Gastroesophageal sphincter (tissue), 4 donors: ENCODE measurements at places on chromosomes 1 and 21. TPM values are rescaled to one million over a fixed set of nuclear protein-coding genes. Genes with fewer than 3 reads are reported as not detected.

DNA sequence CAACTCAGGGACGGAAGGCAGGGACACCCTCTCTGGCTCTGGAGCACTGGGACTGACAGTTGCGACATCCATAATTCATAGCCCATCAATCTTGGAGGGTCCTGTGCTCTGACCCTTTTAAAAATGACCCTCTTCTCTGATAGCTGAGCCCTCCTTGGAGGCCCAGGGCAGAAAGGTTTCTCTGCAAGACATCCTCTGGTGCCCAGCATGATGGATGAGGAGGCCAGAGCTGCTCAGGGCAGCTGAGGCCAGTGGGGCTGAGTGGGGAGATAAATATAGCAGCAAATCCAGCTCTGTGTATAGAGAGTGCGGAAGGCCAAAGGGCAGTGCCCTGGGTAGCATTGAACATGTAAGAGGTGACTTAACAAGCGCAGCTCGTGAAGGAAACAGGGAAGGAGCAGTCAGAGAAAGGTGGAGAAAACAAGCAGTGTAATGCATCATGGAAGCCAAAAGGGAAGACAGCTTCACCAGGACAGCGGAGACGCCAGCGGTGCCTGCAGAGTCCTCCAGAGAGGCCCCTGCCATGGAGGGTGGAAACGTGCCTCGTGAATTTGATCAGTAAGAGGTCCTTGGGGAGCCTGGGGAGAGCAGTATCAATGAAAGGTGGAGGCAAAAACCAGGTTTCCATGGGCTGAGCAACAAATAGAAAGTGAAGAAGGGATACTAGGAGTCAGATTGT lies 50.4 kb upstream of the FMOD start:
- no peak for ATAC-seq

- no peak for ATAC-seq
Observed at GRCh38 chr1:219189952-219190351, 16.3 kb downstream of the LYPLAL1 start.

- no peak for ATAC-seq
Observed at GRCh38 chr1:110565565-110565964, 40.6 kb downstream of the KCNA2 start.

- ATAC-seq, result peak; percentile 85
Observed at GRCh38 chr1:29271724-29272123, 35.4 kb downstream of the PTPRU start.

- ATAC-seq, result peak; percentile 87
Observed at GRCh38 chr1:209576392-209577197, 6.9 kb upstream of the CAMK1G start.

DNA sequence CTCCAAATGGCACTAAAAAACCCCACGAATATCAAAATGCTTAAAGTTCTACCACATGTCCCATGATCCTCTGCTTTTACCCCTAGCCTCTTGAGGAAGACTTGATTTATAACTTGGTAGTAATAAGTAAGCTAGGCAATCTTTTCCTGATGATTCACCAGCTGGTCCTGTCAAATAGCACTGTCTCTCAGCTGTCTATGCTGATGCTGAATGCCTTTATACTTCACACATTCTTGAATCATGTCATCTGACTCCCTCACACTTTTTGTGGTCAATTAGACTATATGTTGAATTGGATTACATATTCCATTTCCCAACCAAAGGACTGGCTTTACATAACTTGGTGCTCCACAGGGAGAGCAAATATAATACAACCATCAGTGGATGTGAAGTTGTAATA lies 16.6 kb downstream of the C21orf91 start:
- no peak for ATAC-seq

DNA sequence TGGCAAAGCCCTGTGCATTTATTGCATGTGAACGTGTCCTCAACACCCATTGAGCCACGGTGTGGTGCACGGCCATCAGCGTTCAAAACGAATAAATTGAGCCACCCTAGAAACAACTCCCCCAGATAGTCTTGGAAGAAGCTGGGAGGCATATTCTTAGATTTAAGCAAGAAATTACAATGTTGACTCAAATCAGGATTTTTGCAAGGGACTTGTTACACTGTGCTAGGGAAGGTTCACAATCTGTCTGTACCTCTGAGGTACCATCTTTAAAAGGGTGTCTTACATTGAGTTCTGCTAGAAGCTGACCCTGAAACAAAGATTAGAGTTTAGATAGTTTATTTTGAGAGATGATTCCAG lies 16.2 kb downstream of the CD247 start:
- ATAC-seq, result no peak

- no peak for ATAC-seq
Observed at GRCh38 chr1:56360021-56360420, 219.3 kb downstream of the PLPP3 start.

- no peak for ATAC-seq
Observed at GRCh38 chr1:171213559-171214454, 28.7 kb downstream of the FMO2 start.

DNA sequence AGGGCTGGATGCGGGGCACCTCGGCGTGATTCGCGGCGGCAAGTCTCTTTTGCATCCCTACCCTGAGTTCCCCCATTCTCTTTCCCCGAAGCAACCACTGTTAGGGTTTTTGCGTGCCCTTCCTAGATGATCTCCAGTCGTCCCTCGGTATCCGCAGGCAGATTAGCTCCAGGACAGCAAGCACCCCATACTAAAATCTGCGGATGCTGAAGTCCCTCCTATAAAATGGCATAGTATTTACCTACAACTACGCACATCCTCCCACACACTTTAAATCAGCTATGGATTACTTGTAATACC lies 22.8 kb upstream of the CFAP126 start:
- ATAC-seq, result no peak

DNA sequence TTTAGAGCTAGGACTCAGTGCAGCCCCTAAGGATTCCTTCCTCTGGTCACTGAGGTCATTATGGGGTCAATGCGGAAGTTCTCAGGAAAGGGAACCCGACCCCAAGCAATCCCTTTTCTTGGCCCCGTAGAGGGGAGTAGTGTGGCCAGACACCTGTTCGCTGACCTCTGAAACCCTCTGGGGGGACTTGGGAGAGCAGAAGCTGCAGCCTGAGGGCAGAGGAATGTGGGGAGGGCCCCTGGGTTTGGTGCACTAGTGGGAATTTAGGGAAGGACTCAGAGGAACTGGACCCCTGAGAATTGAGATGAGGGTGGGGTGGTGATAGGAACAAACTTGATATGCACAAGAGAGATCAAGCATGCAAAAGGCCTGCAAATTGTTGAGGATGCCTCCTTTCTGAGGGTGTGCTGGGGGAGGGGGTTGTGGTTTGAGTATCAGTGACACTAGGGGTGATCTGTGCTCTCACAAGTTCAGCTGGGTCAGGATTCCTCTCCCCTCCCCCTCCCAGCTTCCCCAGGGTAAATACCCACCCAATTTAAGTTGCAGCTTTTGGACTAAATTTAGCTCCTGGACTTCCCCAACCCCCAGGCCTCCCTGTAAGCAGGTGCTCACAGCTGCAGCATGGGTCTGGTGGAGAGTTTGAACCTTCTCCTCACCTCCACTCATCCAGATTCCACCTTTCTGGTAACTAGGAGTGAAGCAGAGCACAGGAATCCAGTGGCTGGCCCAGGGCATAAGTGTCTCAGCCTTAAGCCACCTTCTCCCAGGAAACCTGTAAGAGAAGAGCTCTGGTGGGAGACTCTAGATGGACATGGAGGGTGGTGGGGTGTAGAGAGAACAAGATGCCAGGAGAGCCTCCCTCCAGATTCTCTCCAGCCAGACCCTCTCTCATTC lies 13.5 kb downstream of the ADAMTSL4 start:
- ATAC-seq, result no peak

GRCh38 chr1:209924390-209924789 lies 13.6 kb upstream of the SYT14 start:
- no peak for ATAC-seq

GRCh38 chr1:209896346-209896745 lies 41.7 kb upstream of the SYT14 start:
- no peak for ATAC-seq

GRCh38 chr1:179910934-179911333 lies 28.8 kb downstream of the TOR1AIP1 start:
- no peak for ATAC-seq

HES5 gene
- total RNA-seq, result not detected

ELF3 gene
- total RNA-seq, result 30.6 TPM

ECE1 gene
- 68.3 TPM for total RNA-seq

ZFP69 gene
- total RNA-seq, result 4.1 TPM

EFNA1 gene
- 13.1 TPM for total RNA-seq
